ENCODE measurements at places on chromosomes 2 and 18. TPM values are rescaled to one million over a fixed set of nuclear protein-coding genes. Genes with fewer than 3 reads are reported as not detected.

DNA sequence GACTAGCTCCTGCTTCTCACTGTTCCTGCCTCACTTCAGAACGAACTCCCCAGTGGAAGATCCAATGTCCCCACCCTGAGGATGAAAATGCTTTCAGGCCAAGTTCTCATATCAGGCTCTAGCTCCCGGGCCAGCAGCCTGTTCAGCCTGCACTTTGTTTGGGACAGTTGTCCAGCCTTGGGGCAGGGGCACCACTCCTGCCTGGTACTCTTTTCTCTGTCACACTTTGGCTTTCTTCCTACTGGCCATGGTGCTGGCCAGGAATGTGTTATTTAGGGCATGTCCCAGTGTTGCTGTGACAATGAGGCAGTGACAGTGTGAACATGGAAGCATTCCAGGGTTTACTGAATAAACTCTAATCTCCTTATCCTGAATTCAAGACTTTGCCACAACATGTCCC is 154.1 kb downstream of the GALNT14 start:
- H3K4me3 ChIP-seq, result no peak overlapping the region
- H3K36me3 ChIP-seq, result no peaks in the 10 kb centered on the region
- DNase-seq, result no peak
- H3K4me1 ChIP-seq, result peaks cover 11% of the 10 kb centered on the region
- no peak overlapping the region for H3K27ac ChIP-seq

DNA sequence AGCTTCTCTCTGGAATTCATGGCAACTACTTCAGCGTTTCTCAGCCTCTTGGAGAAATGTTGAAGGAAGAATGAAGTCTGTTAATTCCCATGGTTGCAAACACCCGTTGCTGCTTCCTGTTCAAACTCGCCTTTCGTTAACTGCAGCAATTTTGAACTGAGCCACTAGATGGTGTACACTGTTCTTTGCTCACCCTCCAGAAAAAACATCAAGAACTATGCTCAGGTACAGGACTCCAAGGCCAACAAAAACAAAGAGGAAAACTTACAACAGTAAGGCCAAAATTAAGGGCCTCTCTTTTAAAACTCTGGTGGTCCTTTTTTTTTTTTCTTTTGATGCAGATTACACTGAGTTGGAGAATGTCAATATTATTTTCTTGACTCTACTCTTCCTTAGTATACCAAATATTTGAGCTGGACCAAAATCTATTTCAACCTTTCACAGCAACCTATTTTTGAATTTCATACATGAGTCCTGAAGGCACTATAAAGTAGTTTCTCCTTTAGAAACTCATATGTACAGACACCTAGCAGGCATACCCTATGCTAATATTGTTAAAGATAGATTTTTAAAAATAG is 58.2 kb downstream of the KLHL14 start:
- DNase-seq, result no peak
- H3K4me1 ChIP-seq, result no peaks in the 10 kb centered on the region
- no peaks in the 10 kb centered on the region for H3K36me3 ChIP-seq
- H3K27ac ChIP-seq, result no peak overlapping the region
- H3K4me3 ChIP-seq, result no peak overlapping the region

- H3K27ac ChIP-seq, result no peak overlapping the region
- no peak overlapping the region for H3K4me3 ChIP-seq
- no peaks in the 10 kb centered on the region for H3K27me3 ChIP-seq
- H3K36me3 ChIP-seq, result peaks cover 10% of the 10 kb centered on the region
These were observed 22.9 kb downstream of the RTTN start for GRCh38 chr18:70182548-70182947.

- no peaks in the 10 kb centered on the region for H3K4me1 ChIP-seq
- no peaks in the 10 kb centered on the region for H3K36me3 ChIP-seq
- H3K27ac ChIP-seq, result no peak overlapping the region
- DNase-seq, result peak; percentile 91
These were observed 25.9 kb downstream of the MLPH start for GRCh38 chr2:237512774-237513466.

DNA sequence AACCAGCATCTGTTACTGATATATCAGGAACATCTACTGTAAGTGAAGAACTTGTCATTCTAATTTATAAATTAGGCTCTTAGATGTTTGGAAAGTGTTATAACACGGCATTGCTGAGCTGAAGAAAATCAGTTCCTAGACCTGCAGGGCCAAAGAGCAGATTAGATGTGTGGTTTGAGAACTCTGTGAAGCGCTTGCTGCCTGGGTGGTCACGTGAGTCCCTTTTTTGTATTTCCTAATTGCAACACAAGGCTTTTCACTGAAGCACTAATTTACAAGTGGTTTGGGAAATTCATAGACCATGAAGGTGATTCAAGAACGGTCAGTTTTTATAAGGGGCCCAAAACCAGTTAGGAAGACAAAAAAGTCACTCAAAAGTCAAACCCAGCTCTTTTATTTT is 106.9 kb upstream of the SP3 start:
- no peaks in the 10 kb centered on the region for H3K4me1 ChIP-seq
- no peak for DNase-seq
- H3K27ac ChIP-seq, result no peak overlapping the region
- H3K4me3 ChIP-seq, result no peak overlapping the region

AQP12A gene
- not detected for total RNA-seq

DNA sequence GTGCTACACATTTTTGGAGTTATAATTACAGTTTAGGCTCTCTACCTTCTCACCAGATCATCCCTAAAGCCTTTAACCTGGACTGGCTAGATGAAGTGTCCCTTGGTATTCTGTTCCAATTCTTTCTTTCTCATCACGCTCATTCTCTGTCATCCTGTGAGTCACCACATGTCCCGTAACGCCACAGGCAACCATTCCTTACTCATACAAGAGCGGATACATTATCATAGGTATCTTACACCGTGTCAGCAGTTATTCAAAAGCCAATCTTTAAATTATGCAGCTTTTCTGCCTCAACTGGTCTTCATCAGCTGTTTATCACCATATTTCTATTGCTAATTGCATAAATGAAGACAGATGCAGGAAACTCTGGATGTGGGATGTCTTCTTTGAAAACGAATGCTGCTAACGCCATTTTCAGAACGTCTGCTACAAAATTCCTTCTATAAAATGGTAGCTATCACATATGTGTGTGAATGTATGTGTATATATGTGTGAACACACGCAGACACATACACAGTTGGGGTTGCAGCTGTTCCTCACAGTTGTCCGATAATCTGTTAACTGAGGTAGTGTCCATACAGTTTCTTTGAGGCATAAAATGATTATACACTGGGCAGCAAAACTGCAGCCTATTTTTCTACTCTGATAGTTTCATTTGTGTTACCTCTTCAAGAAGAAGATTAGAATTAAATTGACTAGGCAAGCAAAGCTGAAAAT is 47.9 kb downstream of the EML6 start:
- no peaks in the 10 kb centered on the region for H3K36me3 ChIP-seq
- DNase-seq, result no peak
- H3K27me3 ChIP-seq, result no peaks in the 10 kb centered on the region
- H3K4me3 ChIP-seq, result no peak overlapping the region
- no peak overlapping the region for H3K27ac ChIP-seq

- no peak overlapping the region for H3K27ac ChIP-seq
- no peaks in the 10 kb centered on the region for H3K4me1 ChIP-seq
- H3K27me3 ChIP-seq, result no peaks in the 10 kb centered on the region
- H3K36me3 ChIP-seq, result no peaks in the 10 kb centered on the region
- no peak overlapping the region for H3K4me3 ChIP-seq
- DNase-seq, result no peak
These were observed 66.5 kb downstream of the EVA1A start for GRCh38 chr2:75494137-75494769.

DNA sequence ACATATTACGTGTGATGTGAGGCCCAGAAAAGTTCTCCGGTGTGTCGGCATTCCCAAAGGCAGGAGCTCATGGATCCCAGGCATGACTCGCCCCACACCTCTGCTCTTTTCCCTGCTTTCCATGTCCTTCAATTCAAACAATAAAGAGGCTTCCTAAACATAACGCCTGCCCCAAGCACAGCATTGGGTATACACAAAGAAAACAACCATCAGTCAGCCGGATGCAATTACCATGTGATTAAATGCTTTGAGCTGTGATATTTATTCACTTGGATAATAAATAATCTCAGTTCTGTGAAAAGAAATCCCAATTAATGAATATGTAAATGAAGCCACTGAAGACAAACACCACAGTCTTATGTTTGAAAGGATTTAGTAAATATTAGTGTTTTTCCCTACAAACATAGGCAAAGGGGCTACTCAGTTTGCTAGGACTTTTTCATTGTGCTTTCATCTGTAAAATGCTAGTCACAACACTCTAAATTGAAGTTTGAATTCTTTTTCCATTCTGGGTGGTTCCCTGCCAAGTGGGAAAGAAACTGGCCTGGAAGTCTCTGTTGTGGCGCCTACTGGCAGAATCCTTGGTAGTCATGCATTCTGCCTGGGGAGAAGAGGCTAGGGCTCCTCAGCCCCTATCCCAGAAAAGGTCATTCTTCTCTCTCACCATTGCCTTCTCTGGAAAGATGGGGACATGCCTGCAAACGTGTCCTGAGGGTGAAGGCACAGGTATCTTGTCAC is 144.7 kb downstream of the COL6A3 start:
- peaks cover 4% of the 10 kb centered on the region for H3K4me1 ChIP-seq
- no peak overlapping the region for H3K4me3 ChIP-seq
- no peak overlapping the region for H3K27ac ChIP-seq
- H3K27me3 ChIP-seq, result no peaks in the 10 kb centered on the region

DNA sequence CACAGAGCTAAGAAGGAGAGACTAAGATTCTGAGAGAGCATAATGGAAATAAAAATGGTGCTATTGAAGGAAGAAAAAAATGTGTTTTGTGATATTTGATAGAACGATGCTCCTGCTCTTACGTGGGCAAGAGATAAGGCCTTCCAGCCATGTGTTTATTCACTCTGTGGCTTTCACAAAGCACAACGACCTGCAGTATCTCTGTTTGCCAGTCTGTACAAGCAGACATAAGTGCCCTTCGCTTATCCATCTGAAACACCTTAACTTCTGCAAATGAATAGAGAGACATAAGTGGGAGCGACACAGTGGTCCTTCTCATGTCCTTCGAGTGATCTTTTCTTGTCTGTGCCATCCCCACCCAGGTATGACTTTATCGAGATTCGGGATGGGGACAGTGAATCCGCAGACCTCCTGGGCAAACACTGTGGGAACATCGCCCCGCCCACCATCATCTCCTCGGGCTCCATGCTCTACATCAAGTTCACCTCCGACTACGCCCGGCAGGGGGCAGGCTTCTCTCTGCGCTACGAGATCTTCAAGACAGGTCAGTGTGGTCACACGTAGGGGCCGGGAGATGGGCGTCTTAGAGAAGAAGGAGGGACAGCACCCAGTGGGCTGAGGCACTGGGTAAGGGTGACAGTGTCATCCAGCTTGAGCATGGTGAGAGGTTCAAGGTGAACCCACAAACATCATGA is 33.7 kb downstream of the NRP2 start:
- H3K27ac ChIP-seq, result no peak overlapping the region
- no peaks in the 10 kb centered on the region for H3K27me3 ChIP-seq
- no peaks in the 10 kb centered on the region for H3K4me1 ChIP-seq
- no peak for DNase-seq
- no peak overlapping the region for H3K4me3 ChIP-seq

- H3K36me3 ChIP-seq, result no peaks in the 10 kb centered on the region
- no peak for DNase-seq
- no peaks in the 10 kb centered on the region for H3K27me3 ChIP-seq
- H3K4me3 ChIP-seq, result no peak overlapping the region
- no peak overlapping the region for H3K27ac ChIP-seq
These were observed 1471.8 kb downstream of the LRP1B start for GRCh38 chr2:140658760-140659692.

- H3K27me3 ChIP-seq, result no peaks in the 10 kb centered on the region
- no peak overlapping the region for H3K4me3 ChIP-seq
- no peak overlapping the region for H3K27ac ChIP-seq
- no peak for DNase-seq
These were observed 48.1 kb upstream of the SATB2 start for GRCh38 chr2:199505755-199506403.

LRP1B gene
- not detected for total RNA-seq

DNA sequence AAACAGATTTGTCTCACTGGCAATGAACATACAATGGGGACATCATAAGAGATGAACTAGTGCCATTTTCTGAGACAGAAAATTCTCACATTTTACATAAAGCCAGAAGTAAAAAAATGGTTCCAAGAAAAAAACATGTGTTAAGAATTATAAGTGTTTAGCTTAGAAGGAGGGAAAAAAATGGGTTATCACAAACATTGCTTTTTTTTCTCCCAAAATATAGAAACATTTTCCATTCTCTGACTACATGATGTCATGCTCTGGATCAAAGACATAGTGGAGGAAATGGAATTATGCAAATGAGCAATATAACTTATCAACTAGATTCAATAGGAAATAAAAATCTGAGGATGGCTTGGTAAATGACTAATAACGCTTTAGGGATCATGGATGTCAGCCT is 49.8 kb downstream of the SPATS2L start:
- H3K4me1 ChIP-seq, result peaks cover 33% of the 10 kb centered on the region
- no peaks in the 10 kb centered on the region for H3K27me3 ChIP-seq
- no peak for DNase-seq
- H3K27ac ChIP-seq, result peak overlapping the region; percentile 20
- no peaks in the 10 kb centered on the region for H3K36me3 ChIP-seq
- no peak overlapping the region for H3K4me3 ChIP-seq

GRCh38 chr2:128414351-128414750 is 95.7 kb upstream of the HS6ST1 start:
- no peak overlapping the region for H3K27ac ChIP-seq
- DNase-seq, result no peak
- H3K27me3 ChIP-seq, result no peaks in the 10 kb centered on the region
- no peaks in the 10 kb centered on the region for H3K36me3 ChIP-seq
- no peaks in the 10 kb centered on the region for H3K4me1 ChIP-seq

GRCh38 chr2:65388051-65388531 is 44.3 kb downstream of the SPRED2 start:
- no peak overlapping the region for H3K27ac ChIP-seq
- peaks cover 17% of the 10 kb centered on the region for H3K4me1 ChIP-seq
- H3K27me3 ChIP-seq, result no peaks in the 10 kb centered on the region

- H3K27ac ChIP-seq, result no peak overlapping the region
- H3K36me3 ChIP-seq, result no peaks in the 10 kb centered on the region
- H3K4me3 ChIP-seq, result no peak overlapping the region
- H3K4me1 ChIP-seq, result no peaks in the 10 kb centered on the region
These were observed 206.1 kb upstream of the HDAC4 start for GRCh38 chr2:239606741-239607516.

LCLAT1 gene
- total RNA-seq, result 9.8 TPM

GRCh38 chr2:112629823-112630222 is 15.9 kb upstream of the SLC20A1 start:
- H3K4me1 ChIP-seq, result peaks cover 15% of the 10 kb centered on the region
- no peaks in the 10 kb centered on the region for H3K27me3 ChIP-seq
- no peaks in the 10 kb centered on the region for H3K36me3 ChIP-seq
- H3K4me3 ChIP-seq, result no peak overlapping the region
- no peak for DNase-seq

GRCh38 chr2:198917926-198918720 is 539.6 kb downstream of the SATB2 start:
- no peak overlapping the region for H3K27ac ChIP-seq
- DNase-seq, result no peak
- H3K4me3 ChIP-seq, result no peak overlapping the region
- no peaks in the 10 kb centered on the region for H3K36me3 ChIP-seq
- no peaks in the 10 kb centered on the region for H3K4me1 ChIP-seq

GRCh38 chr18:77346208-77346810 is 96.7 kb downstream of the GALR1 start:
- no peak overlapping the region for H3K4me3 ChIP-seq
- H3K27me3 ChIP-seq, result no peaks in the 10 kb centered on the region
- no peak overlapping the region for H3K27ac ChIP-seq
- DNase-seq, result no peak

PLA2R1 gene
- 9.3 TPM for total RNA-seq

IGFBP5 gene
- total RNA-seq, result 1,280 TPM

- no peaks in the 10 kb centered on the region for H3K36me3 ChIP-seq
- no peak for DNase-seq
- no peaks in the 10 kb centered on the region for H3K27me3 ChIP-seq
- no peaks in the 10 kb centered on the region for H3K4me1 ChIP-seq
- no peak overlapping the region for H3K27ac ChIP-seq
These were observed 94.4 kb upstream of the TSPYL6 start for GRCh38 chr2:54350426-54350825.

Data from ascending aorta (tissue), 2 donors.